Stomach (tissue), 19 donors: ENCODE measurements at places on chromosomes 7 and 10. TPM values are rescaled to one million over a fixed set of nuclear protein-coding genes. Genes with fewer than 3 reads are reported as not detected.

- H3K27me3 ChIP-seq = no peaks in the 10 kb centered on the region
- no peaks in the 10 kb centered on the region for H3K36me3 ChIP-seq
- DNase-seq = no peak
- no peak overlapping the region for H3K4me3 ChIP-seq
Observed at GRCh38 chr10:64148607-64149006, 627.4 kb downstream of the REEP3 start.

- no peaks in the 10 kb centered on the region for H3K27me3 ChIP-seq
- DNase-seq = peak; percentile 84
- no peak overlapping the region for H3K4me3 ChIP-seq
- peaks cover 14% of the 10 kb centered on the region for H3K4me1 ChIP-seq
- H3K36me3 ChIP-seq = no peaks in the 10 kb centered on the region
Observed at GRCh38 chr7:95686109-95686508, 86.2 kb upstream of the DYNC1I1 start.

DNA sequence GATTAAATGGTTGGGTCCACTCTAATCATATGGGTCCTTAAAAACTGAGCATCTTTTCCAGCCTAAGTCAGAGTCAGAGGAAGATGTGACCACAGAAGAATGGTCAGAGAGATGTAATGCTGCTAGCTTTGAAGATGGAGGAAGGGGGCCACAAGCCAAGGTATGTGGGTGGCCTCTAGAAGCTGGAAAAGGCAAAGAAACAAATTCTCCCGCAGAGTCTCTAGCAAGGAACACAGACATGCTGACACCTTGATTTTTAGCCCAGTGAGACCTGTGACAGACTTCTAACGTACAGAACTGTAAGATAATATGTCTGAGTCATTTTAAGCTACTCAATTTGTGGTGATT, 1.5 kb upstream of the EXOC6 start:
- no peak overlapping the region for H3K4me3 ChIP-seq
- no peaks in the 10 kb centered on the region for H3K36me3 ChIP-seq
- H3K4me1 ChIP-seq = peaks cover 36% of the 10 kb centered on the region
- no peaks in the 10 kb centered on the region for H3K27me3 ChIP-seq
- H3K27ac ChIP-seq = peak overlapping the region; percentile 82

DNA sequence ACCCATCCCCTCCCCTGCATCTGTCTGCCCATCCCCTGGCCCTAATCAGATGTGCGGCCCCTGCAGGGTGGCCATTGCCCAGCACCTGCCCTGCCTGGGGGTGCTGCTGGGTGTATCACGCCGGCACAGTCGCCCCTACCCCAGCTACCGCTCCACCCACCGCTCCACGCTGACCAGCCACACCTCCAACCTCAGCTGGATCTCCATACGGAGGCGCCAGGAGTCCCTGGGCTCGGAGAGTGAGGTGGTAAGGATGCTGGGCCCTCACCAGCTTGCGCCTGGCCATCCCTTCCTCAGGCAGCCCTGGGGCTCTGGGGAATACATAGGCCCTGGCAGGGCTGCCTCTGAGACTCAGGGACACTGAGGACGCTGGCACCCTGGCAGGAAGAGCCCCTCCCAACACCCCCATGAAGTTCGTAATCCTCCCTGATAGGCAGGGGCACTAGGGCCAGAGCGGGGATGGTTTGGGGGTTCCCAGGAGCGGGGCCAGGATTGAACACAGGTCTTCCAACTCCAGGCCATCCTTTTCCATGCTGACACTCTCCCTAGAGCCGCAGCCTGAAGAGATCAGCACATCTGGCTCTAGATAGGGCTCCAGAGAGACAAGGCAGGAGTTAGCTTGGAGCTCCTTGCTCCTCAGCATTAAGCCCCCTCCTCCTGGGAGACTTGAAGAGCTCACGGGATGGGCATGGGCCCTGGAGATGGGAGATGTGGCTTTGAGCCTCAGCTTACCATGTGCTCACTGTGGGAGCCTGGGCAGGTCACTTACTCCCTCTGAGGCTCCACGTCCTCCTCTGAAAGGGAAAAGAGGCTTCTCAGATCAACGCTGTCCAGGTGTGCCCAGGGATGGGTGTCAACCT, 5.9 kb upstream of the LDB3 start:
- no peaks in the 10 kb centered on the region for H3K27me3 ChIP-seq
- H3K4me1 ChIP-seq = no peaks in the 10 kb centered on the region
- H3K27ac ChIP-seq = no peak overlapping the region
- no peak for DNase-seq
- H3K4me3 ChIP-seq = no peak overlapping the region

DNA sequence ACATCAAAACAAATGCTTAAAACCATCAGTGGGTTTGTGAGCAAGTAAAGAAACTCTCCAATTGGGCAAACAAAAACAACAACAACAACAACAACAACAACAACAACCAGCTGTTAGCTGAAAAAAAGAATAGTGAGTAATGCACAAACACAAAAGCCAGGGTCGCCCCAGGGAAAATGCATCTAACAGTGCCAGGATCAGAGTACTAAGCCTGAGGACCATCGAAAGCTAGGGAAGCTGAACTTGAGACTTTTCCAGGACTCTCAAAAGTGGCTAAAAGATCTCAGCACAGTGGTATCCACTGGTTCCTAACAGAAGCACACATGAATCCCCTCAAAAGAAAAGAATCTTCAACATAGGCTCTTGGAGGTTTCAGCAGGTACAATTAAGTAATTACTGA, 83.3 kb downstream of the CPXM2 start:
- no peak overlapping the region for H3K27ac ChIP-seq
- no peak for DNase-seq
- no peaks in the 10 kb centered on the region for H3K36me3 ChIP-seq
- no peaks in the 10 kb centered on the region for H3K27me3 ChIP-seq
- no peak overlapping the region for H3K4me3 ChIP-seq

DNA sequence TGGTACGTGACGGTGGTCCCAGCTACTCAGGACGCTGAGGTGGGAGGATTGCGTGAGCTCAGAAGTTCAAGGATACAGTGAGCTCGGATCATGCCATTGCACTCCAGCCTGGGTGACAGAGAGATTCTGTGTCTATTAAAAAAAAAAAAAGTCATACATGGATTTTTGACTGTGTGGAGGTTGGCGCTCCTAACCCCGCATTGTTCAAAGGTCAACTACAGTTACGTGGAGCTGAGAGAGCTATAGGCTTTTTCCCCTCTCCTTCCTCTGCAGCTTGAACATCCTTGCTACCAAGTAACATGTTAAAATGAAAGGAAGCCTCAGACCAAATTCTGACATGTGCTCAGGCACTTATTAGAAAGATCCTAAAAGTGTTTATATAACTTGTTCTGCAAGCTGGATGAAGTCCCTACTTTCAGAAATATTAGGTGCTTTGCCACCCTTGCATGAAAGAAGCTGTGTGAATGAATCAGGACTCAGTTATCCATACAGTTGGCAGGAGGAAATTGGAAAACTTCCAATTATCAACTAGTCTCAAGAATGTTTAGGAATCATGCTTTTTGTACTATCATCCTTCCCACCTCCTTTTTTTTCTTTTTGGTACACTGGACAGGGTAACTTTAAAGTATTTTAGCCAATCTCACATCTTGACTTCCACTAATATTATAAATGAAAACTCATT, 12.5 kb upstream of the ST7 start:
- no peaks in the 10 kb centered on the region for H3K4me1 ChIP-seq
- H3K27ac ChIP-seq = no peak overlapping the region
- no peaks in the 10 kb centered on the region for H3K27me3 ChIP-seq
- no peak overlapping the region for H3K4me3 ChIP-seq
- no peaks in the 10 kb centered on the region for H3K36me3 ChIP-seq

- no peaks in the 10 kb centered on the region for H3K36me3 ChIP-seq
- DNase-seq = no peak
- no peak overlapping the region for H3K27ac ChIP-seq
- no peaks in the 10 kb centered on the region for H3K4me1 ChIP-seq
- no peaks in the 10 kb centered on the region for H3K27me3 ChIP-seq
Observed at GRCh38 chr7:120181499-120181898, 91.5 kb upstream of the KCND2 start.

DNA sequence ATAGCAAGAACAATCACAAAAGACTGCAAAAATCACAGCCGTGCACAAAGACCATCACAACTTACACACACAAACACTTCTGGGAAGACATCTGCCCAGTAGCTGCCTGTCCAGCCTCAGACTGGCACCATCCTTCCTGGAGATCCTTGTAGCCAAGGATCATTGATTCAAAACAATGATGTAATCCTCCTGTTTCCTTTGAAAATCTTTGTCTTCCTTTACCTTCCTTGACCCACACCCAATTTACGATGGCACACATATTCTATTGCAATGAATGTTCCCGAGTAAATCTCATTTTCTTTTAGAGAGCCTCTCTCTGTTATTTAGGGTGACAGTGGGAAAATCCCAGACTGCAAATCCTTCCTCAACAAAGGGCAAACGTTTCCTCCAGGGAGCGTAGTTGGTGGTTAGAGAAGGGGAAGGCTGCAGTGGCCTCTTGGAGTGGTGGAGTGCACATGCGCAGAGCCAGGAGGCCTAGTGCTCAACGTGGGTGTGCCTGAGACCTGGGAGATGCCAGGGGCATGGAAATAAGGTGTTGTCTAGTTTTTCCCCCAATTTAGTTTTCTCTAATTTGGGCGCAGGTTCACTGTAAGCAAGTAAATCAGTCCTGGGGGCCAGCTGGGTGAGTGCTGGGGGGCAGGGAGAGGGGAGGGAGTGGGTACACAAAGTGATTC, 3.1 kb upstream of the INPP5A start:
- H3K27ac ChIP-seq = no peak overlapping the region
- no peaks in the 10 kb centered on the region for H3K27me3 ChIP-seq
- no peak overlapping the region for H3K4me3 ChIP-seq
- no peak for DNase-seq
- H3K36me3 ChIP-seq = no peaks in the 10 kb centered on the region

DNA sequence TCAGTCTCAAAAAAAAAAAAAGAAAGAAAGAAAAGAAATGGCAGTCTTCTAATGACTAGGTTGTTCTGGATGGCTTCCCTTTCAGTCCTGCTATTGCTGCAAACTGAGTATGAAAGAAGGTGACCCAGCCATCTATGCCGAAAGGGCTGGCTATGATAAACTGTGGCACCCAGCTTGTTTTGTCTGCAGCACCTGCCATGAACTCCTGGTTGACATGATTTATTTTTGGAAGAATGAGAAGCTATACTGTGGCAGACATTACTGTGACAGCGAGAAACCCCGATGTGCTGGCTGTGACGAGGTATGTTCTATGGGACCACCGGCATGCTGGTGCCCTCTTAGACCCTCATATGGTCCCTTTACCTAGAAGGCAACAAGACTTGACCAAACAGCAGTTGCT, 41.3 kb downstream of the TES start:
- no peak overlapping the region for H3K27ac ChIP-seq
- no peaks in the 10 kb centered on the region for H3K4me1 ChIP-seq
- H3K36me3 ChIP-seq = peaks cover 12% of the 10 kb centered on the region

DNA sequence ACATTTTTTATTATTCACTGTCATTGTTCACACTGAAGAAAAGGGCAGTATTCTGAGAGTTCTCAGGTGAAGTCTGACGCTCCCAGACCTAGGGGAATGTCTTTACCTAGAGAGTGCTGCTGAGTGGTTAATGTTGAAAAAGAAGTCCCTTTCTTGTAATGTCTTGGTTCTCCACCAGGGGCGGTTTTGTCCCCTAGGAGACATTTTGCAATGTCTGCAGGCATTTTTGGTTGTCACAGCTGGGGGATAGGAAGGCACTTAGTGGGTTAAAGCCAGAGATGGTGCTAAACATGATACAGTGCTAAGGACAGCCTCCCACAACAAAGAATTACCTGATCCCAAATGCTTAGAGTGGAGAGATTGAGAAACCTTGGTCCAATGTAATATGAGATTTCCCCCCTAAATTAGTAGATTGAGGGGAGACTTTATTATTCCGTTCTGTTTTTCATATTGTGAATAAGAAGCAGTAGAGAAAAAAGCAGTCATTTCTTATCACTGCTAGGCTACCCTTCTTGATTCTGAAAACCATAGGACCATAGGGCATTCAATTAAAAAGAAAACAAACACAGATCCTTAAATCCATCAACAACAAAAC, 13.1 kb downstream of the UMAD1 start:
- peaks cover 47% of the 10 kb centered on the region for H3K4me1 ChIP-seq
- H3K4me3 ChIP-seq = no peak overlapping the region
- H3K27ac ChIP-seq = no peak overlapping the region
- no peak for DNase-seq
- H3K36me3 ChIP-seq = no peaks in the 10 kb centered on the region

DNA sequence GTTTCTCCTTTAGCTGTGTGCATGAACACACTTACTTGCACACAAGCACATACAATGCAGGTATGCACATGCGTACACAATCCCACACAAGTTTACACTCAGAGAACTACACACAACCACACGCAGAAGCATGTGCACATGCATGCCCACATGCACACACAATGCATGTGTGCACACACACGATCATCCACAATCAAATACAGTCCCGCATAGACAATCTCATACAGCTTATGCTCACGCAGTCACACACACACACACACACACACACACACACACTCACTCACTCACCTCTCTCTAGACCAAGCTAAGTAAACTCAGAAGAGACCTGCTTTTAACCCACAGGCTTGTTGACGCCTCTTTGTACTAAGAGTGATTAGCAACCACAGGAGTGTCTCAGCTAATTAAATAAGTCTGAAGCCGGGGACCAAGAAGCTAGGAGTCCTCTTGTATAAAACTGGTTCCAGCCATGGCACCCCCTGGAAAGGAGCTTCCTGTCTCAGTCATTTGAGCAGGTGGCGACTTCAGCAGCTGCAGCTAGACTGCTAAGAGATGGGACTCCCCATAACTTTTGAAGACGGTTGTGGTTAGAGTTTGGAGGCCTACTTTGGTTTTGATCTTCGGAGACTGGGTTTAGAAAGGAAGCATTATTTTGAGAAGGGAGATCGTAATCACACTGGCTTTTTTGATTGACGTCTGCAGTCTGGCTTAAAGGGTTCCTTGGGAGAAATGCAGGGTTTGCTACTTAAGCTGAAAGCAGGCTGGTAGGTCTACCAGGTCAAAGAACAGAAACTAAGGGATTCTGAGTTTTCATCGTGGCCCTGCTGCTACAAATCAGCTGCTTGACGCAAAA, 82.3 kb upstream of the ADRB1 start:
- H3K27me3 ChIP-seq = no peaks in the 10 kb centered on the region
- H3K36me3 ChIP-seq = no peaks in the 10 kb centered on the region
- peaks cover 48% of the 10 kb centered on the region for H3K4me1 ChIP-seq

GRCh38 chr10:58438340-58438871, 53.2 kb downstream of the TFAM start:
- DNase-seq = no peak
- no peak overlapping the region for H3K4me3 ChIP-seq
- no peak overlapping the region for H3K27ac ChIP-seq
- H3K36me3 ChIP-seq = no peaks in the 10 kb centered on the region

ZNF117 gene
- 47.3 TPM for total RNA-seq

NCF1 gene
- 7.1 TPM for total RNA-seq

AKR1C4 gene
- total RNA-seq = not detected

PDSS1 gene
- total RNA-seq = 31.9 TPM

LAMTOR4 gene
- total RNA-seq = 889 TPM

KLF14 gene
- total RNA-seq = 0.37 TPM

SLC18A3 gene
- not detected for total RNA-seq

LLCFC1 gene
- not detected for total RNA-seq

ICA1 gene
- total RNA-seq = 159 TPM

RET gene
- 9.8 TPM for total RNA-seq

THSD7A gene
- total RNA-seq = 0.29 TPM

ERCC6 gene
- total RNA-seq = 29.0 TPM

TMEM248 gene
- total RNA-seq = 157 TPM
